ENCODE measurements at places on chromosomes 6 and 20.
A peak's percentile ranks its signal among the peaks of the same experiment; 100 is the strongest.

DNA sequence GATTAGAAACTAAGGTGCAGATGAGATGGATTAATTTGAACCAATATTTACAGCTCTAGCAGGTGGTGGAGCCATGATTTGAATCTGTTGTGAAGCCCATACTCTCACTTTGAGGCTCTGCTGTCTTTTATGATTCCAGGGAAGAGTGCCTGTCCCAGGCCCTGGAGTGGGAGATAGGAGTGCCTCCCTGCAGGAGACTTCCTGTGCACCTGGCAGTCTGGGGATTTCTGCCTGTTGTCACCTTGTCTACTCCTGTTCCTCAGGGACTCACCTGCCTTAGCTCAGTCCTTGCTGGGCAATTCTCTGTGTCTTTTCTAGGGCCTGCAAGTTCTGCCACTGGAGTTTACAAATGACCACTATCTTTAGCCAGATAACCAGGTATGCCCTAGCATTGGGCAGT lies 46.3 kb downstream of the SCAND1 start:
- peak; percentile 64 for DNase-seq

DNA sequence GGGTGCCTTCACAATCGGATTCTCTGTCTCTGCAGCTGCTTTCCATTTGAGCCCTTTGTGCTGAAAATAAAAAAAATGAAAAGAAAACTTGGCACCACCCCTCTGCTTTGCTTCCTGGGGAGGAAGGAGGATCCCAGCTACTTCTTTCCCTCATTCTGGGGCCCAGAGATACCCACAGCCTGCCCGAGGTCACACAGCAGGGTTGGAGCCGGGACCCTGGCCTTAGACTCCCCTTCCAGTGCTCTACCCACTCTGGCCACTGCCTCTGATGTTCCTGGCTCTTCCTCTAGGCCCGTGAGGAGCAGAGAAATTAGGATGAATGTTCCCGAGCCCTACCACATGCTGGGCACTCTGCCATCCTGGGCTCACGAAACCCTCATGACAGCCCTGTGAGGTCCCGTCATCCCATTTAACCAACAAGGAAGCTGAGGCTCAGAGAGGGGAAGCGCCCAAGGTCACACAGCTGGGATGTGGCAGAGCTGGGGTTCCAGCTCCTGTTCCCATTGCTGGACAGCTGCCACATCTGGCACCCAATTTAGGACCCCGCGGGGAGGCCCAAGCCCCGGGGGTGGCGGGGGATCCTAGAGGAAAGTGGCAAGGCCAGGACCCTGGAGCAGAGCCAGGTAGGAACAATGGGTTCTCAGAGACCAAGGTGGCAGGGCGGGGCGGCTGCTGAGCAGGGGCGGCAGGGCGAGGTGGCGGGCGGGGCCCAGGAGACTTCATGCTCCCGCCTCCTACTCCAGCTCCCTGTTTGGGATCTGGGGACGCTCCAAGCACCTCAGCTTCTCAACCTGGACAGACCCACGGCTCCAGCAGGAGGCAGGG lies 76.6 kb downstream of the CEBPB start:
- no peak for DNase-seq

GRCh38 chr6:34657307-34657978 lies 39.1 kb downstream of the ILRUN start:
- no peak for DNase-seq

- no peak for DNase-seq
Measured at GRCh38 chr6:104306211-104306610, 553.5 kb downstream of the HACE1 start.

- DNase-seq: no peak
Measured at GRCh38 chr6:113741651-113742050, 115.5 kb upstream of the MARCKS start.

DNA sequence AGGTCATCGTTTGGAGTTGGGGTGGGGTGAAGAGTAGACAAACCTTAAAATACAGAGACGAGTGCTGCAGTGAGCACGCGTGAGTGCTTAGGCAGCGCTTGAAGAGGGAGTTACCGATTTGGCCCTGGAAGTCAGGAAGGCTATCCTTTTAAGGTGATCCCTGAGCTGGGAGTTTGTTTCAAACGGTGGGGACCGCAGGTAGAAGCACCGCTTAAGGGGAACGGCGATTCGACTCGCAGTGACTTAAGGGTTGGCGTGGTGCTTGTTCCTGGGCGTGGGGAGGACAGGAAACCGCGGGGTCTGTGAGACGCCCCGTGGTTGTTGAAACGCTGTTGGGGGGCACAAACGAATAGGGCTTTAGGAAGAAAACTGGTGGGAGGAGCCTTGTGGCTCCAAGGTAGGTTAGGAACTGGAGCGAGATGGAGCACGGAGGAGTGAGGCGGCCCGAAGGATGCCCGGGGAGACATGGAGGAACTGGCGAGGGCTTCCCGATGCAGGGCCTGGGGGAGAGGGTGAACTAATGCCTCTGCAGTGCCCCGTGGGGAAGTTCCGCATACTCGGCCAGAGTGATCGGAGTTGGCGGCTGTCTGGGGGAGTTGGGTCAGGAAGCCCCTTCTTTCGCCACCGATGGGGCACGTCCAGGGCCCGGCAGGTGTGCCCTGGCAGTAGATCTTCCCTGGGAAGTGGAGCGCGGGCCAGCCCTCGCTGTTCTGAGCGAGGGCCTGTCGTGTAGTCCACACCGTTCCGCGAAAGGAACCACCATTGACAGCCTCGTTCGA lies 1.3 kb upstream of the CDYL start:
- no peak for DNase-seq

DNA sequence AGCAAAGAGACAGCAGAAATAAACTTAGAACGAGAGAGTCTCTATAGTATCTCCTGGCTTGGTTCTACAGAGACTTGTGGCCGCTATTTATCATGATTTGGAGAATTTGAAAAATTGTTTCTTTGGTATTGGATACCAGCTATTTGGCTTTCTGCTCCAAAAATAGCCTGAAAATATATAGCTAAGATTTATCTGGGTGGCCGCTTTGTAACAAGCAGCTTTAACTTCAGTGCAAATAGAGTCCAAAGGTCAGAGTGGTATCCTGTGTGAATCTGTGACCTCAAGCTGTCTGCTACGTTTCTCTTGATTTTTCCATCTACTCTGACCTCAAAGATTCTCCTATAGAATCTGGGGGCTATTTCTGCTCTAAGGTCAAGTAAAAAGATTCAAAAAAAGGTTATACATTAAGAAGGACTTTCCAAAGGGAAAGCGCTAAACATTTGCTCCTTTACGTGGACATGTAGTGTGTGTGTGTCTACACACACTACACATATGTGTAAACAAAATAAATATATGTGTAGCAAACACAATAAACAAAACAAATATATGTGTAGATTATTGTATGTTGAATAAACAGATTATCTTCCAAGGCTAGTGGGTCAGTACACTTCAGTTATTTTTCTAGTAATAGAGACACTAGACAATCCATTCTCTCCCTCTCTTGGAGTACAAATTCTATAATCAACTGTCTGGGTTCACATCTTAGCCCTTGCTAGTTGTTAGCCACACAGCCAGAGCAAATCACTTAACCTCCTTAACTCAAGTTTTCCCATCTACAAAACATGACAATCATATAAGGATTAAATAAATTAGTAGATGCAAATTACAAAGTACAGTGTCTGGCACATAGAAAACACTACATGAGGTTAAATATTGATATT lies 40.8 kb downstream of the CHD6 start:
- DNase-seq: no peak

GRCh38 chr6:2834262-2834661 lies 7.4 kb downstream of the SERPINB1 start:
- no peak for DNase-seq

GRCh38 chr20:10280018-10280908 lies 61.6 kb downstream of the SNAP25 start:
- no peak for DNase-seq
